ENCODE measurements at places on chromosomes 5 and 9.
A peak's percentile ranks its signal among the peaks of the same experiment; 100 is the strongest.

DNA sequence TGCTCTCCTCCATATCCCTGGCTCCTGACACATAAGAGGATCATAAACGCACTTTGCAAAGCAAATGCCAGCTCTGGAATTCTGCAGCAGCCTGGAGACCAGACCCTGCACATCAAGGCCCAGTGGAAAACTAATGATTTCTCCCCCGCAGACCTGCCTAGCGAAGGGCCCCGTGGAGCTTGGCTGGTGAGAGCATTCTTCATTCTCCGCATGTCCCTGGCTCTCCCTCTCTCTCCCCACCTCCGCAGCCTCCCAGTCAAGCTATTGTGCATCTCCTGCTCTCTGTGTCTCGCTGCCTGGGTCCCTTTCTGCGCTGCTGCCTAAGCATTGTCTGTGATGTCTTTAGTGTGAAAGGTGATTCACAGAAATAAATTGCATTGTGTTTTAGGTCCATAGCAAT, 46.7 kb downstream of the GRIA1 start:
- no peak for DNase-seq

- DNase-seq: peak; percentile 27
Measured at GRCh38 chr5:14714706-14715105, 50.2 kb downstream of the OTULIN start.

- no peak for DNase-seq
Measured at GRCh38 chr9:70811638-70812037, 309.8 kb downstream of the TRPM3 start.

- no peak for DNase-seq
Measured at GRCh38 chr5:174832025-174832424, 107.6 kb downstream of the MSX2 start.

DNA sequence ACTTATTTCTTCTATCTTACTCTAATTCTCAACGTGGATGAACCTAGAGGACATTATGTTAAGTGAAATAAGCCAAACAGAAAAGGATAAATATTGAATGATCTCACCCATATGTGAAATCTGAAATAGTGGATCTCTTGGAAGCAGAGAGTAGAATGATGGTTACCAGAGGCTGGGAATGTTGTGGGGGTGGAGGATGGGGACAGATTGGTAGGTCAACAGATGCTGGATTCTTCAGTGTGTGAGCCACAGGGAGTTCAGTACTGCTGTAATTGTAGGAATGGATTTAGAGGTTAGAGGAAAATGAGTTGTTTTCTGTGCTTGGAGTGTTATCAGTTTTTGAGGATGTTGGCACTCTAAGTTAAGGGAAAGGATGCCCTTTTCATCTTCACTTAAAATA, 190.6 kb downstream of the FBXL7 start:
- no peak for DNase-seq

DNA sequence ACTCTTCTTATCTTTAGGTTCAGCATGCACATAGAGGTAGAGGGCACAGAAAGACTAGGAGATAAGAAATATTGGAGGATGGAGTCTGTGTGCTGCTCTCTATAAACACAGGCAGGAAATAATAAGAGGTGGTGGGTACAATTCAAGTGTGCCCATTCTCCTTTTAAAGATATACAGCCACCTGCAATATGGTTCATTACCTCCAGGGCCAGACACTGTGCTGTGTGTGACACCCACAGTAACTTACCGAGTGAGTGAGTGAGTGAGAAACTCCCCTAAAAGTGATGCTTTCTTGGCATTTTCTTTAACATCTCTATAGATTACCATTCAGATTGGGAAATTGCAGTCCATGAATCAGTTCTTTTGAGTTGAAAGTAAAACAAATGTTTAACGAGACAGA, 311.8 kb upstream of the KCNN2 start:
- no peak for DNase-seq

GRCh38 chr9:81490605-81491331, 198.6 kb downstream of the TLE1 start:
- DNase-seq: peak; percentile 75

GRCh38 chr5:158159621-158160020, 300.7 kb upstream of the CLINT1 start:
- DNase-seq: no peak

DNA sequence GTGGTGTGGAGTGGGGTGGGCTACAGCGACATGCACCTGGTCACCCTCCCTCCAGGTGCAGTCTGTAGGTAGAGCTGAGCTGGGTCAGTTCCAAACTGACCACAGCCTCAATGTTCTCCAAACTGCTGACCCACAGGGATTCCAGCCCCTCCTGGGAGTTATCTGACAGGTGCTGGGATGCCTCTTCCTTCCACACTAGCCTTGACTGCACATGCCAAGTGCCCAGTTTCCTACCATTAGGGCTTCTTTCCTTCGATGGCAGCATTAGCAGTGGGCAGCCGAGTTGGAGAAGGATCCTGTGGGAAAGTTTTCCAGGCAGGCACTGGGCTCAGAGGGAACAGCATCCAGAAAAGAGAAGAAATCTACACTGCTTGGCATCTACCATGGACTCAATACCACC, 64.0 kb upstream of the GABRP start:
- no peak for DNase-seq

GRCh38 chr5:34866989-34867471, 28.1 kb downstream of the TTC23L start:
- DNase-seq: no peak

DNA sequence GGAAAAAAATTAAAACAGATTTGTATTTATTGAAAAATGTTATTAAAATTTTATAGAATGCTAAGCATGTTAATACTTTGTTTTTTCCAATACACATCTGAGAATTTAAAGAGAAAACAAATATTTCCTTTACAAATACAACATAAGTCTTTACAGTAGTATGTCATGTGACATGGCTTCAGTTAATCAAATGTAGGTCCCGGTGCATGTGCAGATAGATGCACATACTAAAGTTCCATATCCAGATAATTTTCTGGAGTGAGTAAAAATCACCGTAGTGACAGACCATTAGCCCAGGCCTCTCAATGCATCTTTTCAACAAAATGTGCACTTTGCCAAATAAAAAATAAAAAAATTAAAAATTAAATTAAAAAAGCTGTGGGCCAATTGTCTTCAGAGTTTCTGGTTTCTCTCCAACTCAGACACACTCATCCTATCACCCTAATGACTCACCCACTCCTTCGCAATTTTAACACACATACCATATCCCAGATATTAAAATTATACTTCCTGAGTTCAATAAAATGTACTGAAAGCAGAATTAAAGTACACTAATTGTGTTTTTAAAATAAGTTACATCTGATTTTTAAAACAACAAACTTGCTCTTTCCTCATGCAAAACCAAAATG, 508.1 kb downstream of the NR2F1-AS1 start:
- peak; percentile 63 for DNase-seq

DNA sequence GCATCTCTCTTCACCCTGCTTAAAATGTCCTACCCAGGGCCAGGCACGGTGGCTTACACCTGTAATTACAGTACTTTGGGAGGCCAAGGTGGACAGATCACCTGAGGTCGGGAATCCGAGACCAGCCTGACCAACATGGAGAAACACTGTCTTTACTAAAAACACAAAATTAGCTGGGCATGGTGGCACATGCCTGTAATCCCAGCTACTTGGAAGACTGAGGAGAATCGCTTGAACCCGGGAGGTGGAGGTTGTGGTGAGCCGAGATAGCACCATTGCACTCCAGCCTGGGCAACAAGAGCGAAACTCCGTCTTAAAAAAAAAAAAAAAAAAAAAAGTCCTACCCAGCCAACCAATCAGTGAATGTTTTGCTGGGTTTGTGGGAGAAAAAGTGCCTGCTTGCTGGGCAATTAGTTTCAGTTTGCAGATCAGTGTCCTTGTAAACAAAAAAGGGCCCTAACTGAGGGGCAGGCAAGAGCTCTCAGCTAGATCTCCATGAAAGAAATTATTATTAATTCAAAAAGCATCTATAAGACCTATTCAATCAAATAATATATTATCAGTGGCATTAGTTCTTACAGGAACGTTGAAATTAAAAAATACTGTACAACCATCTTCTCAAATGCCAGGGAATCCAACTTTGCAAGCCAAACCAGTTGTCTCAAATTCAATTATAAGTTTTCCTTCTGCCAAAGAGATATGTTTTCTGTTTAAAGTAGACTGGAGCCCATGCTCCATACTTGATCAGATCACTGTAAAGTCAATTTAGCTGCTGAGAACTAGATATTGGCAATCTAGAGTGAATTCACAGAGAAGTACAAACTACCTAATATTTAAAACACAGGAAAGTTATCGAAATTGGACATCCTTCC, 3.9 kb downstream of the MEGF9 start:
- peak; percentile 79 for DNase-seq

GRCh38 chr5:59744531-59744992, 149.0 kb downstream of the PDE4D start:
- peak; percentile 73 for DNase-seq

DNA sequence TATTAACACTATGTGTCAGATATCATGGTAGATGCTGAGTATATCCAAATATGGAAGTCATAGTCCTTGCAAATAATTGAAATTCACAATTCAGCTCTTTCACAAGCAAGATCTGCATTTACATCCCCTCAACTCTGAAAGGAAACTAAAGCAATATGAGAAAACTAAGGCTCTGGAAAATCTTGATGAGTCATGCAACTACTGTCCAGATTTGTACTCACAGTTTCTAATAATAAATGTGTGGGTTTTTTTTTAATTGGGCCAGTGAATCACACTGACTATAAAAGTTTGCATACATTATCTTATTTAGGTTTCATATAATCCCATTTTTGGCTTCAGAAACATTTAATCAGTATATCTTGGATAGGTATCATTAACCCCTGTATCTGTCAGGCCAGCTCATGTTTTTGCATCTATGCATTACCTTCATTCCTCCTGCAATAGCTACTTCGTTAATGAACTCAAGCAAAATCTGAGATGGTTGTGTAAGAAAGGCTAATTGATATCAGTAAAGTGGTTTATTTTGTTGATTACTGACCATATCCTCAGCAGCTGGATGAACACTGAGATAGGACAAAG, 58.7 kb upstream of the PRR16 start:
- peak; percentile 86 for DNase-seq

Data from MCF 10A (cell line).